Activated CD4-positive, alpha-beta T cell treated with anti-CD3 and anti-CD28 coated beads for 36 hours (primary cell): ENCODE measurements at places on chromosomes 2 and 18.

DNA sequence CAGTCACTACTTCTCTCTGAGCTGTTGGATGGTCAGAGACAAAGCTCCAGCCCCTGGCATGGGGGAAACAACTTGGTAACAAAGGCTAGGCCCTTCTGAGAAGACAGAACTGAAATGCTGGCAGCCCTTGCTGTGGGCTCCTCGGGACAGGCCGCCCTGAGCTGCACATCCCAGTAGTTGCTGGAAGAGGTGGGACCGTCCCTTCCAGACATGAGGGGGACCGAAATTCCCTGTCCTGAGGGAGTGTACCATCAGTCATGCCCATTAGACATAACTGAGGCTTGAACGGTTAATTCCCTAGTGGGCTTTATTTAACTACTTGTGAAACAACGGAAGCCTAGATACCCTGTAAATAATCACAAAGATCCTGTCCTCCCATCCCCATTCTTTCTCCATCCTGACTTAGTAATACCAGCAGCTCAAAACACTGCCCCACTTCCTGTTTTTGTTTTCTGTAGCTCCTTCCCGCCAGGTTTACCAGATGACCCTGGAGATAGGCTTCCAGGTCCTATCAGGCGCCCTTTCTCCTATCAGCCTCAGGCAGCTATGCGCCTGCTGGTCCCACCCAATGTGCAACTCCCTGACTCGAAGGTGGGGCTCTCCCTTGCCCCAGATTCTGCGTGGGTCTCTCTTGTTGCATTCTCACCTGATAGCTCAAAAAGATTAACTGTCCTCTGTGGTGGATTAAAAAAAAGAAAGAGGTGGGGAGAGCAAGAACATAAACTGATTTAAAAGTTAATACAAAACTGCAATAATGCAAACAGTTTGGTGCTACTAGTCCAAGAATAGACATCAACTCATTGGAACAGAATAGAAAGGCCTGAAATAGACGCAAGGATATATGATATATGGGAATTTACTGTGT, 37.0 kb upstream of the NT5DC4 start:
- no peak overlapping the region for H3K4me3 ChIP-seq
- H3K36me3 ChIP-seq: no peaks in the 10 kb centered on the region
- no peak for DNase-seq
- peaks cover 5% of the 10 kb centered on the region for H3K4me1 ChIP-seq
- H3K27ac ChIP-seq: no peak overlapping the region

DNA sequence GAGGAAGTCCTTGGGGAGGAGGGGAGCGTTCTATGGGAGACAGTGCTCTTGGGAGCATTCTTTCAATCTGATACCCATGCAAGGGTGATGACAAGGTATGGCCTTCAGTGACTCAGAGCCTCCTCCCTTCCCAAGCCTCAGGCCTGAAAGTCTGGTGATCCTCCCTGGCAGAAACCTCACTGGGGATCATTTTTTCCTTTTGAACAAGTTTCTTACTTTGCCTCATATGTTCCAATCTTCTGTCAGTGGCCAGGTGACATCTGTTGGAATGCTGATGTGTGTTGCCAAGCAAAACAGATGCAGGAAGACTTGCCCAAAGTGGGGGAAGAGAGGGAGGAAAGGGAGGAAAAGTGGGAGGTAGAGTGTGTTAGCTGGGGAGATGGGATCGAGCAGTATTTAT, 224.8 kb downstream of the NEDD4L start:
- no peak overlapping the region for H3K4me3 ChIP-seq
- no peak overlapping the region for H3K27ac ChIP-seq
- DNase-seq: no peak
- H3K4me1 ChIP-seq: peaks cover 11% of the 10 kb centered on the region
- no peaks in the 10 kb centered on the region for H3K36me3 ChIP-seq

DNA sequence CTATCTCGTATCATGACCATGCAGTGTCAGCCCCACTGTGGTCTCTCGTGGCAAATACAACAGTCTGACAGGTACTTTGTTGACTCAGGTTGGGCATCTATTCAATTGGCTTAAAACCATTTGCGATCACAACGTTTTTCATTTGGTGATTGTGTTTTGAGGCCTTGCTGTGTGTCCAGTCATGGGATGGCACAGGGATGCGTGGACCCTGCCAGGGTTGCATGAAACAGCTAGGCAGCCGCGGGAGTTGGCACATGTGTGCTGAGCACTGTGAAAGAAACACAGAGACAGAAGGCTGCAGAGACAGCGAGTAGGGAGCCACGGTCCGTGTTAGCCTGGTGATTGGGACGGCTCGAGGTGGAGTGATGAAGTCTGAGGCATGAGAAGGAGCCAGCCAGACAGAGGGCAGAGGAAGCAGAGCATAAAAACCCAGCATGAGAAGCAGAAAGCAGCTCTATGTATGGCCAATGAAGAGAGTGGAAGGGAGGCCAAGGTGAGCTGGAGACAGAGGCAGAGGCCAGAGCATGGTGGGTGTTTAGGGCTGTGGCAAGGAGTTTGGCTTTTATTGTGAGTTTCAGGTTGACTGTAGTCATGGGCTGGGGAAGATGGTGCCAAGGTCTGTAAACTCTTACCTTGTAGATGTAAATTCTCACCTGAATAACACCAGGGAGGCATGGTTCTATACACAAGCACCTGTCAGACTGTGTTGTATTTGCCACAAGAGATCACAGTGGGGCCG, 31.8 kb upstream of the IL1R1 start:
- peak; percentile 45 for DNase-seq
- peak overlapping the region; percentile 44 for H3K4me3 ChIP-seq
- peaks cover 15% of the 10 kb centered on the region for H3K27me3 ChIP-seq
- peaks cover 77% of the 10 kb centered on the region for H3K4me1 ChIP-seq
- H3K27ac ChIP-seq: peak overlapping the region; percentile 80

DNA sequence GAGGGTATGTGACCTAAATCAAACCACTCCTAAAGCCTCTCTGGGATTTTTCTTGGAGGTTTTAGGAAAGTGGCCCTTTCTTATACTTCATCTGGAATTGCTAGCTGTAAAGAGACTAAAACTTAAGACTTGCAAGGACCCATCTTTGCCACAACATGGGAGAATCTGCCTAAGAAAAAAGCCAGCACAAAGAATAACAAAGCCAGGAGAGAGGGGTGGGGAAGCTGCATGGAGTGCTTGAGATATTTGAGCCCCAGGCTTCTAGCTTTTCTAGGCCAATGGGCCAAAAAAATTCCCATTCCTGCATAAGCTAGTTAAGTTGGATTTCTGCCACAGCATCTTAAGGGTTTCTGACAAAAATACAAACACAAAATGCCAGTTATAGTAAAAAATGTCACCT, 38.5 kb upstream of the LYPD6 start:
- peaks cover 4% of the 10 kb centered on the region for H3K27me3 ChIP-seq
- H3K4me3 ChIP-seq: no peak overlapping the region
- no peak for DNase-seq
- no peaks in the 10 kb centered on the region for H3K36me3 ChIP-seq
- no peak overlapping the region for H3K27ac ChIP-seq

GRCh38 chr18:9683418-9684396, 24.4 kb upstream of the RAB31 start:
- H3K27me3 ChIP-seq: peaks cover 8% of the 10 kb centered on the region
- DNase-seq: no peak
- H3K4me3 ChIP-seq: no peak overlapping the region
- peaks cover 9% of the 10 kb centered on the region for H3K4me1 ChIP-seq
- no peak overlapping the region for H3K27ac ChIP-seq

DNA sequence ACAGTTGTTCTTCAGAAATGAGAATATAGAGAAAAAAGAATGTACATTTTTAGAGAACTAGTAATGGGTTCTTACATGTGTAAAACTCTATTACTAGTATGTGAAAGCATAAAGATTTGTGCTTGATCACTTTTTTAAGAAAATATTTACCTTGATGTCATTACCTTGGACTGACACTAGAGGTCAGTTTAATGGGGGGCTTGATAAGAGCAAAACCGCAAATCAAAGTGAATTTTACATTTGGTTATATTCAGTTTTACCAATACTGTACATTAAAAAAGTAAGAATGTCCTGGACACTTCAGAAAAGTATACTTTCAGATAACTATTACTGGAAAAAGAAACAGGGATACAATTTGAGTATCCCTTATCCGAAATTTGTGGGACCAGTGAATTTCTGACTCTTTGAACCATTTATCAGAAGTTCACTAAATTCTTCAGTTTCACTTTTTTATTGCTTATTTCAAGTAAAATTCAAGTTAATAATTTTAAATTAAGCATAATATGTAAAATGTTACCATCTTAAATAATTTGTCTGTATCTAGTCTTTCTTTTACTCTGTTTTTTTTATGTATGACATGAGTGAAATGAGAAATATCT, 1149.5 kb downstream of the DSC3 start:
- no peak overlapping the region for H3K27ac ChIP-seq
- no peak for DNase-seq
- no peaks in the 10 kb centered on the region for H3K36me3 ChIP-seq
- H3K27me3 ChIP-seq: no peaks in the 10 kb centered on the region
- no peak overlapping the region for H3K4me3 ChIP-seq

DNA sequence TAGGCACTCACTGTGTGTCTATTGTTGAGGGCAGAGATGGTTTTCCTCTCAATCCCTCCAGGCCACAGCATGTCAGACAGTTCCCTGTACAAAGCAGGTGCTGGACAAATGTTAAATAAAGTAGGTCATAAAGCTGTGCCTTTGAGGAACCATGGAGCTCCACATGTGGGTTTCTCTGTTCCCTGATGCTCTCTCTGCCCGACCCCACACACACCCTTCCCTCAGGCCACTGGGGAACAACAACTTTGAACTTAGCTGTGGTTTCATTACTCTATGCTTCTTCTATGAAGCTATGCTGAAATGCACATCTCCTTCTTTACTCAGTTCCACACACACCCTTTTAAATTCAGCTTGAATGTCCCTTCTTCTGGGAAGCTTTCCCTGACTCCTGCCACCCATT, 415.3 kb downstream of the HRH4 start:
- DNase-seq: no peak
- H3K4me1 ChIP-seq: no peaks in the 10 kb centered on the region
- H3K27ac ChIP-seq: no peak overlapping the region
- H3K4me3 ChIP-seq: no peak overlapping the region
- H3K27me3 ChIP-seq: peaks cover 2% of the 10 kb centered on the region
- no peaks in the 10 kb centered on the region for H3K36me3 ChIP-seq

DNA sequence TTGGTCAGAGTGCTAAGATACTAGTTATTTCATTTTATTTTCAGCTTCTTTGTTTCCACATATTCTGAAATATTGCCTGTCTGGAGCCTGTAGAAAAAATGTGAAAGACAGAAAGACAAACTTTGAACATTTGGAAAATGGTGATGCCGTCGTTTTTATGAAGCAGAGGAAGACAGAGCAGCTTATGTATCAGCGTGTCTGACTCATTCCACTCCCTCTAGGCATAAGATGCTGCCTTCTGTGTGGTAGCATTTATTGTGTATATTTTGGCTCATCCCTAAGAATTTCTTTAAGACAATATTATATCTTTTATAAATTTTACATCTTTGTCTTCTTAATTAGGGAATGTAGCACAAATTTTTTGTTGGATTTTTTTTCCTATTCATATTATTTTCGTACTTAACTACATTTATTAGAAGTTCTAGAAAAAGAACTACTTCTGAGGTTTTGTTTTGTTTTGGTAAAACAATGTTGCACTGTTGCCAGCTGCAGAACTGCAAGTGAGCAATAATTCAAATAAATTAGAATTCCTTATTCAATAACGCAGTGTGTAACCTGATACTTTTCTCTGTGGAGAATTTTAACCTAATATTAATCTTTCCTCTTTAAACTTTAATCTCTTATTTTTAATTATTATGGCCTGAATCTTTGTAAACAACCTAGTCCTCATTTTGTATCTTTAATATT, 300.4 kb downstream of the ZNF407 start:
- peaks cover 2% of the 10 kb centered on the region for H3K36me3 ChIP-seq
- no peaks in the 10 kb centered on the region for H3K27me3 ChIP-seq
- H3K4me3 ChIP-seq: no peak overlapping the region
- H3K27ac ChIP-seq: no peak overlapping the region
- DNase-seq: no peak
- peaks cover 3% of the 10 kb centered on the region for H3K4me1 ChIP-seq

DNA sequence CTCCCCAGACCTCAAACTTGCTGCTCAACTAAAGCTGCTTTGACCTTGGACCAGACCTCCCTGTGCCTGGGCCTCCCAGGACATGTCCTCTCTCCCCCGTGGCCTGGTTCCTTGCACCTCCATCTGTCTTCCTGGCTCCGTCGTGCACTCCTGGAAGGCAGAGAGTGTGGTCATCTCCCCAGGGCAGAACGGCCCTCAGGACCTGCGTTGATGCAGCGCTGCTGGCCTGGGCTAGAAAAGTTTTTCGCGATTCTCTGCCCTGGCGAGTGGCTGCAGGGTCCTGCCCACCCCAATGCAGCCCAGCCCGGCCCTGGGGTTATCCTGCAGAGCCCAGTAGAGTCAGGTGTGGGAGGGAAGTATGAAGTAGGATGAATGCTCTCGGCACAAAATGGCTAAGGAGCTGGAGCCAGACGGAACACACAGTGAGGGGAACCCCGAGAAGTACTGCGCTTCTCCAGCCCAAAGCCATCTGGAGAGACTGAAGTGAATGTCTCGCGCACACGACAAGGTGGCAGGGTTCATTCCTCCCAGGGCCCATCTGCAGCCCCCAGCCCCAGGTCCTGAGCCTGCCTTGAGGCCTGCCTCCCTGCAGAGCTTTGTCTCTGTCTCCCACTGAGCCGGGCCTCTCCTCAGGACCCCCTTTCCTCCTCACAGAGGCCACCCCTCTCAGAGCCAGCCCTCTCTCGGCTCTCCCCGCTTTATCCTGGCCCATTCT, 41.7 kb downstream of the ATOH8 start:
- H3K27me3 ChIP-seq: peaks cover 5% of the 10 kb centered on the region
- no peak overlapping the region for H3K27ac ChIP-seq

- no peaks in the 10 kb centered on the region for H3K27me3 ChIP-seq
- H3K27ac ChIP-seq: no peak overlapping the region
- H3K36me3 ChIP-seq: no peaks in the 10 kb centered on the region
- H3K4me1 ChIP-seq: peaks cover 9% of the 10 kb centered on the region
- no peak for DNase-seq
These were observed 44.4 kb downstream of the FECH start for GRCh38 chr18:57542126-57542525.
